ENCODE measurements at places on chromosomes 11 and 22. TPM values are rescaled to one million over a fixed set of nuclear protein-coding genes. Genes with fewer than 3 reads are reported as not detected.

- no peak for DNase-seq
Measured at GRCh38 chr11:48101958-48102357, 114.7 kb upstream of the OR4B1 start.

DNA sequence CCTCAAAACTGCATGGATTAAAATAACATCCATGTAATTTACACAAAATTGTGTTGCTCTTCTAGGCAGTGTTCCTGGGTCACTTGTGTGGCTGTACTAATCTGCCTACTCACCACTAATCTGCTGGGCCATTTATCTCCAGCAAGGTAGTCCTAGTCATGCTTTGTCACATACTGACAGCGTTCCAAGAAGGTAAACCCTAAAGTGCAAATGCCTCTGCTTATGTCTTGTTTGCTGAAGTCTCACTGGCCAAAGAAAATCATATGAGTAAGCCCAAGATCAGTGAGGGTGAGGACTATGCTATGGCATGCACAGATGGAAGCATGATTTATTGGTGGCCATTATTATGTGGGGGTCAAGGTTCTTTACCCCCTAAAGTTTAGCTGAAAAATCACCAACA, 630.2 kb upstream of the LUZP2 start:
- DNase-seq: no peak

DNA sequence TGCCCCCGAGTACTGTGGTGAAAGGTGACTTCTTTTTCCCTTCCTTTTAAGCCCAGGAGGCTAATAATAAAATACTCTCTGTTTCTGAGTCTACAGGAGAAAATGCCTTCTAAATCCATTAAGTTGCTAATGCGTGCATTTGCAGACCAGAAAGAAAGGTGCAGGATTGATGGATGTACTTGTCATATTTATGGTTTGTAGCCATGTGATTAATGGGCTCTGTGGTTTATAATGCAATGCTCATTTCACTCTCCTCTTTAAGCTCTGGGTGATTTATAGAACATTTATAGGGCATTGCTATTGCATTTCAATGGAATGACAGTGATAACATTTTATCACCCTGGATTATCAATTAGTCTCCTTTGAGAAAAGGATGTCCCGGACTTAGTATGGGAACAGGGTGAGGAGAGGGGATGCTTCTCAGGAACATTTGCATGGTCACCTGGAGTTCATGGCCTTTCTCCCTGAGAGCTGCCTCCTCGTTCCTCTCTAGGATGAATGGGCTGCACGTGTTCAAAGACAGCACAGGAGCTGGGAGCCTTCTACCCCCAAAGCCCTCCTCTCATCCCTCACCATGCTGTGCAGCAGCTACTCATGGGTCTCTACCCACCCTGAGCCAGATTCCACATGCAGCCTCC, 82.8 kb upstream of the HMGXB4 start:
- no peak for DNase-seq

Gene OR11H1
- total RNA-seq: not detected

- DNase-seq: no peak
Measured at GRCh38 chr11:76218449-76219178, 12.3 kb upstream of the WNT11 start.

- no peak for DNase-seq
Measured at GRCh38 chr11:3015796-3016195, 23.7 kb upstream of the NAP1L4 start.

Gene MMP10
- 0.20 TPM for total RNA-seq

GRCh38 chr22:43540529-43540923, 128.7 kb downstream of the MPPED1 start:
- DNase-seq: no peak

GRCh38 chr11:64406221-64406946, 47.4 kb downstream of the RPS6KA4 start:
- no peak for DNase-seq

DNA sequence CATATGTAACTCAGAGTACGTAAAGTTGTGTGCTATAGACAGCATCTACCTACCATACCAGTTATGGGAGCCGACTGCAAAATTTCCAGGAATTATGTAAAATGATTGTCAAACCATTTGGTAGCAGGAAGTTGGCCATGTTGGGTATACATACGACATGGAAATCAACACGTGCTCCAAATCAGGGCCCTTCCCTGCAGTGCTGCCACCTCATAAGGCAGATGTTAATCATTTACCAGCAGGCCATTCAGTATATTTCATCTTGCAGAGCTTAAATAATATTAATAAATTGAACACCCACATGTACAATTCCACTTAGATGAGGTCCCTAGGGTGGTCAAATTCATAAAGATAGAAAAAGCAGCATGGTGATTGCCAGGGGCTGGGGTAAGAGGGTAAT, 9.8 kb downstream of the MS4A18 start:
- no peak for DNase-seq

DNA sequence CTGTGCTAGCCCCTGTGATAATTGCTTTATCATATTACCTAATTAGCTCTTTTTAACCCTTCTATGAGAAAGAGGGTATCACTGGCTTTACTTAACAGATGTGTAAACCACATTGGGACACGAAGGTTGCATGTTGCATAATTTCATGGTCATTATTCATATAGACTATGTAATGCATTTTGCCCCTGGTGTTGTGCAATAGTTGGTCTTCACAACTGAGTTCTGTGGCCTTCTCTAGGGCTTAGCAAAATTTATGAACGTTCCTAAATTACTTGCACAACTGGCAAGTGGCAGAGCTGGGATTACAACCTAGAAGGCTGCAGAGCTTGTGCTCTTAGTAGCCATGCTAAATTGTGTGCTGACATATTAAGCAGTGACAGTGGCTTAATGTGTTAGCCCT, 34.6 kb upstream of the PDGFD start:
- DNase-seq: no peak

Gene ZFPL1
- total RNA-seq: 26.7 TPM

DNA sequence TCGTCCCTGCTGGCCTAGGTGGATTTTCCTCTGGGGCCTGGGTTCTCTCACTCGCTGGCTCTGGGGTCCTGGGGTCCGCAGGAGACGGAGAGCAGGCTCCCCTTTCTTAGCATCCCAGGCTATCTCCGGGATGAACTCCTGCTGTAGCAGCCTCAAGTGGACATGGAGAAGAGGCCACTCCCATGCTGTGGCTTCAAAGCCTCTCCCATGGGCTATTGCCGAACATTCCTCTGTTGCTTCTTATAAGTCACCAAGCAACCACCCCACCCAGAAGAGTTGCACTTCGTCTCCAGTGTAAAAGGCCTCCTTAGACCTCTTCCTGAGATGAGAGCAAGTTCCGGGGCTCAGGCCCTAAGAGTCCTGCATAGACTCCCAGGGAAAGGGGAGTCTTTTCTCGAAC, 124.0 kb upstream of the RCN1 start:
- DNase-seq: no peak

Gene YPEL4
- 0.13 TPM for total RNA-seq

DNA sequence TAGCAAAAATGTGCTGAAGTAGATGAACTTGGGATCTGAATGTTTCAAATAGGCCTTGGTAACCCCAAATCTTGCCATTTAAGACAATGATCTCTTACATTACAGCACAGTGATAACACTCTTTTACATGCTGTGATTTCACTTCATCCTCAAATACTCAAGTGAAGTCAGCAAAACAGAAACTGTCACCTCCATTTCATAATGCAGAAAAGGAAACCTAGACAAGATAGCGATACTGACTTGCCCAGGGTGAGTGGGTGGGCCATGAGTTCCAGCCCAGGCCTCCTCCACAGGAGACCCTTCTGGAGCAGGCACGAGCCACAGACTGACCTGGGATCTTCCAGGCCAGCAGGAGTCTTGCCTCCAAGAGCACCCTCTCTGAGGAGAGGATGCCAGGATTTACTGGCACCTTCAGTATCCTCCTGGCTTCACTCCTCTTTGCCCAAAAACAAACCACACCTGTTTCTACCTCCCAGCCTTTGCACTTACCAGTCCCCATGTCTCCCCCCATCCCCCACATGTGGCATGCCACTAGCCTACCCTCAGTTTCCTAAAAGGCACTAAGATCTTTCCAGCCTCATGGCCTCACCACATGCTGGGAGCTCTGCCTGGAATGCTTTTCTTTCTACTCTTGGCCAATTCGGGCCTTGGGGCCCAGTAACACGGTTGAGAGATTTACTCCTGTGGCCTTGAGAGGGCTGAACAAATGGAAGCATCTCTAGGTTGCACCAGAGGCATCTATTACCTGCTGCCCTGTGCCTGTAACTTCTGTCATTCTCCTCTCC, 1.9 kb upstream of the DGAT2 start:
- DNase-seq: no peak

- DNase-seq: no peak
Measured at GRCh38 chr11:106386519-106386918, 309.1 kb downstream of the AASDHPPT start.

Gene NFAM1
- 0.68 TPM for total RNA-seq

Gene PKNOX2
- 1.3 TPM for total RNA-seq

- DNase-seq: no peak
Measured at GRCh38 chr22:17430412-17430811, 61.2 kb downstream of the CECR2 start.

DNA sequence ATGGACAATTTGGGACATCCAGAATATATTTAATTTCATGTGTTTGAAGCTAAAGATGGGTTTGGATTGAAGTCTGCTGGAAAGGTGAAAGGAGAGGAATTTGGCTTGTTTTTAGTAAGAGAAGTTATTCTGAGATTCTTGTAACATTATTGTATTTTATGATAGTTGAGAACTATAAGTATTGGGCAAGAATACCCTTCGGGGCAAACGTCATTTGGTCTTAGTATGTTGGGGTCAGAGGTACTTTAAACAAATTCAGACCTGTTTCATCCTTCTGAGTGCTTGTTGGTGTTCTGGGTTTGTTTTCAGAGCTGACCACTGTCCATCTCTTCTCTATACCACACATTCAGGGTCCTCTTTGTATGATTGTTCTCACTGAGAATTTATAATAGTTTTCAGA, 19.5 kb downstream of the PANX1 start:
- no peak for DNase-seq

GRCh38 chr22:45455621-45456020, 42.1 kb downstream of the RIBC2 start:
- no peak for DNase-seq

Gene PLEKHA7
- total RNA-seq: 21.0 TPM

DNA sequence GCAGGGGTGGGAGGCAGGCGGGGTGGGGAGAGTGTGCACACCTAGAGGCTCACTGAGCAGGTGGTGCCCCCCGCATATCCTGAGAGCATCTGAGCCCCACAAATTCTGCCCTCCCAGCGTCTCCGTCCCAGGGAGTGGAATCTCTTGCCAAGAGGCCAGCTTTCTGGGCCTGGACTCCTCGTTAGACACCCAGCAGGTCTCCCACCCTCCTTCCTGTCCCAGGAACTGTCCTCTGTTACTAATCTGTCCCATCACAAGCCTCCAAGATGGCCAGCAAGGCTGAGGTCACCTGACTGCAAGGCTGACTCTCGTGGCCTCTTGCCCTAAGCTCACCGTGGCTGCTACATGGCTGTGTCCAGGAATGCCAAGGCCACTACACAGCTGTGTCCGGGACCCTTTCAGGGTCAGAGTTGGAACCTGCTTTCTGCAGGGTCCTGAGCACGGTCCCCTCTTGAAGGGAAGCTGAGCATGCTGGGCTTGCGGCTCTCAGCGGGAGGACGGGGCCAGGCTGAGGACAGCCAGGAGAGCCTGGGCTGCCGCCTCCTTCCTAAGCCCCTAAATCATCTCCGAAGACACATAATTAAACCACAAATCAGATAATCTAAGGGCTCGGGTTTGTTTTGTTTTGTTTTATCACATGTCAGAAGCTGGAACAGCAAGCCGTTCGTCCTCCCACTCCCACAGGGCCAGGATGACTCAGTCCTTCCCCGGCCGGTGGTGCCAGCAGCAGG, 1327.3 kb downstream of the TBC1D22A start:
- DNase-seq: no peak

DNA sequence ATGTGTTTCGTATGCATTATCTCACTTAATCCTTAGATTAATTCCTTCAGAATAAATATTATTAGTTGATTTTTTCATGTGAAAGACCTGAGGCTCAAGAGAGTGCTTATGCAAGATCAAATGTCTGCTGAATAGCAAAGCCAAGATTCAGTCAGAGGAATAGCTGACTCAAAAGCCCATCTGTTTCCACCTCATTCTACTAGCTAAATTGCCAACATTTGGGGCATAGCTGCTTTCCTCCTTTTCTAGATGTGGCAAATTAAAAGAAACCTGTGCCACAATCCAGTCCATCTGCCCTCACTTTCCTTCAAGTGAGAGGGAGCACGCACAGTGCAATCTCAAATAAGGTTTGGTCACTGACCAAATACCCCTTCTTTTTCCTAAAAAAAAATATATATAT, 121.1 kb downstream of the PAX6 start:
- DNase-seq: no peak

DNA sequence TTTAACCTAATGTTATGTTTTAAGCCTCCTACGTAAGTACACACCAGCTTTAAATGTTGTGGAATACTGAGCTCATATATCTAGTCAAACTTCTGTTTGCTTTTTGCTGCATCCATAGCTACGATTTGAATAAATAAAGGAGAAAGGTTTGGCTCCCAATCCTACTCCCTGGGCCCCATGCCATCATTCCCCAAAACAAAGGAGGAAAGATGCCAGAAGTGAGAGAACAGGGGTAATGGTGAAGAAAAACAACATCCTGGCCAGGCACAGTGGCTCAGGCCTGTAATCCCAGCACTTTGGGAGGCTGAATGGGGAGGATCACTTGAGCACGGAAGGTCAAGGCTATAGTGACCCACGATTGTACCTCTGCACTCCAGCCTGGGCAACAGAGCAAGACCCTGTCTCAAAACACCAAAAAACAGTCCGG, 26.5 kb downstream of the SCGB1A1 start:
- DNase-seq: no peak

Gene USH1C
- total RNA-seq: 1.5 TPM

Gene OR51E1
- total RNA-seq: not detected

Gene SPATA19
- total RNA-seq: not detected

GRCh38 chr11:1121813-1122663, 35.7 kb upstream of the MUC5AC start:
- no peak for DNase-seq

DNA sequence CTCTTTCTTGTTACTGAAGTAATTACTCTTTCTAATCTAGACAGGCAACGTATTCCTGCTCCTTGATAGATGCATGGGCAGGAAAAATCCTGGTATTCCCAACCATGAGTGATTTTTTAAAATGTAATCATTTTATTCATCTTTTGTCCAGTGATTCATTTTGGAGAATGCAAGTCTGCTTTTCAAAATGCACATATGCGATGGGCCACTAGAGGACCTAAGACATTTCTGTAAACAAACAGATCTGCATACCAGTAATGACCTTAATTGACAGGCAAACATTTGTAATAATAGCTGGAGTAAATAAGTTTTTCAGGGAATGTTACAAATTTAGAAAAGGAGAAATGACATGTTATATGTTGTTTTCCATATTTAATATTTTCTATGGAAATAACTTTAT, 1167.6 kb downstream of the JRKL start:
- DNase-seq: no peak

DNA sequence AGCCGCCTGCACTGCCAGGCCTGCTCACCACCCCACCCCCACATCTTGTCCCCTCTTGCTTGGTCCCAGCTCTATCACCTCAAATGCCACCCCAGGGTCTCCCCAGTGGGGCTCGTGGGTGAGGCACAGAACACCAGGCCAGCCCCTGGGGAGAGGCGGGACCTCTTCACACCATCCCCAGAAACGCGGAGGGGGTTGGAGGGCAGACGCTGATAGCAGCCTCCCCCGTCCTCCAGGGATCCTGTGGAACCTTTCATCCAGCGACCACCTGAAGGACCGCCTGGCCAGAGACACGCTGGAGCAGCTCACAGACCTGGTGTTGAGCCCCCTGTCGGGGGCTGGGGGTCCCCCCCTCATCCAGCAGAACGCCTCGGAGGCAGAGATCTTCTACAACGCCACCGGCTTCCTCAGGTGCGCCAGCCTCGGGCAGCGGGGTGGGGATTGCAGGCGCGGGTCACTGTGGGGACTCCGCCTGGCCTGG, 5.8 kb downstream of the PKP3 start:
- no peak for DNase-seq

GRCh38 chr11:72037554-72038311, 39.0 kb downstream of the IL18BP start:
- DNase-seq: no peak
